GM12891 (cell line): ENCODE measurements at places on chromosomes 16 and 17.

- no peak for DNase-seq
Measured at GRCh38 chr16:35363510-35363909, 1904.1 kb downstream of the TP53TG3F start.

- no peak for DNase-seq
Measured at GRCh38 chr17:80118601-80119270, 17.4 kb downstream of the GAA start.

- no peak for DNase-seq
Measured at GRCh38 chr17:66717641-66718058, 117.3 kb upstream of the CACNG5 start.

DNA sequence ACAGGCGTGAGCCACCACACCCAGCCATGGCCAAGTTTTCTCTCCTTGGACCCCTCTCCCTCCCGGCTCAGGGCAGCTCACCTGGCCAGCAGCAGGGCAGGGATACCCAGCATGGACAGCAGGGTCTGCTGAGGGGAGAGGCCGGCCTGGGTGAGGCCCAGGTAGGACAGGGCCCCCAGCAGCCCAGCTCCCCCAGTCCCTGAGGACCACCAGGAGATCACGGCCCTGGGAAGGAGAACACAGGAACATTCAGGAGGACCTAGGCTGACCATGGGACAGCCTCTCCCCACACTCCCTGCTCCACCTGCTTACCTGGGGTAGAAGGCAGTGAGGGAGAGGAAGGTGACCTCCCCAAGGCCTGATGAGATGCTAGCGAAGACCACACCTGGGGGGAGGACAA lies 5.6 kb downstream of the CLN3 start:
- no peak for DNase-seq
